Right forelimb (tissue), 1 donor: ENCODE measurements at places on chromosomes 3 and 15.

DNA sequence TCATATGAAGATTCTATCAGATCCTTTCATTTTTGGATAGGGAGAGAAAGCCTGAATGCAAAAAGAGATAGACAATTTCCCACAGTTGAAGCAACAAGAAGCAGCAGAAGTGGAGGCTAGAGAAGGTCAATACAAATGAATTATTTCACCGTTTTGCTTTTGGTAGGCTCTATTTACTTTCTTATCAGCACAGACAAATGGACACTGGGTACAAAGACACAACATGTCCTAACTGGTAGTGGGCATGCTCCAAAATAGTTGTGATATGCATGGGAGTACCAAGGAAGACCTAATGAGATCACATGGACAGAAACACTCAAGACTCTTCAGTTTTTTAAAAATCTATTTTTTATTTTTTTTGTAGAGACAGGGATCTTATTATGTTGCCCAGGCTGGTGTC lies 99.4 kb downstream of the XRN1 start:
- no peak for DNase-seq

- DNase-seq = no peak
Measured at GRCh38 chr3:79461129-79461792, 306.5 kb downstream of the ROBO1 start.

GRCh38 chr3:38587548-38588131 lies 61.8 kb downstream of the SCN5A start:
- DNase-seq = peak; percentile 38

DNA sequence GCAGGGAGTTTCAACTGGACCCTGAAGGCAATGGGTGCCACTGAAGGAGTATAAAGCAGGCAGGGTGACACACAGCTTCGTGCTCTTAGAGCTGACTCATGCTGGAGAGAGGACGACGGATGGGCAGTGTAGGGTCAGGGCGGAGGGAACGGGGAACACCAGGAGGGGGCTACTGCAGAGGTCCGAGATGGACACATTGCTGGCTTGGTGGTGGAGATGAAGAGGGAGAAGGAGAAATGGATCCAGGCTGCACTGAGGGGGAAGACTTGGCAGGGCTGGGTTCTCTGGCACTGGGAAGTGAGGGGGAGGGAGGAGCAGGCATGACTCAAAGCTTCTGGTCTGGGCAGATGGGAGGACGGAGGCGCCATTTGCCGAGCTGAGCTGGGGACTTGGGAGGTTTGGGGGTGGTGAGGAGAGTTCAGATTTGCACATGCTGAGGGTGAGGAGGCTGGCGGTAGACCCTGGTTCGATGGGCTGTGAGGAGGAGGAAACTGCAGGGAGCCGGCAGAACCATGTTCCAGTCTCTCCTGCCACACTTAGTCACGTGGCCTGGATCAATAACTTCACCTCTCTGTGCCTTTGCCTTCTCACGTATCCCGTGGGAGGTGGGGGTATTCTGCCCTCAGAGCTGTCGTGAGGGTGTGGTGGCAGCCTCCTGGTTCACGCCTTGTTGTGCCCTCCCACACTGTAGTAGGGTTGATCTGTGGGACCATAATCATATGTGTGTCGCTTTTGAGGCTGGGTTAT lies 4.6 kb upstream of the KCTD6 start:
- DNase-seq = no peak

DNA sequence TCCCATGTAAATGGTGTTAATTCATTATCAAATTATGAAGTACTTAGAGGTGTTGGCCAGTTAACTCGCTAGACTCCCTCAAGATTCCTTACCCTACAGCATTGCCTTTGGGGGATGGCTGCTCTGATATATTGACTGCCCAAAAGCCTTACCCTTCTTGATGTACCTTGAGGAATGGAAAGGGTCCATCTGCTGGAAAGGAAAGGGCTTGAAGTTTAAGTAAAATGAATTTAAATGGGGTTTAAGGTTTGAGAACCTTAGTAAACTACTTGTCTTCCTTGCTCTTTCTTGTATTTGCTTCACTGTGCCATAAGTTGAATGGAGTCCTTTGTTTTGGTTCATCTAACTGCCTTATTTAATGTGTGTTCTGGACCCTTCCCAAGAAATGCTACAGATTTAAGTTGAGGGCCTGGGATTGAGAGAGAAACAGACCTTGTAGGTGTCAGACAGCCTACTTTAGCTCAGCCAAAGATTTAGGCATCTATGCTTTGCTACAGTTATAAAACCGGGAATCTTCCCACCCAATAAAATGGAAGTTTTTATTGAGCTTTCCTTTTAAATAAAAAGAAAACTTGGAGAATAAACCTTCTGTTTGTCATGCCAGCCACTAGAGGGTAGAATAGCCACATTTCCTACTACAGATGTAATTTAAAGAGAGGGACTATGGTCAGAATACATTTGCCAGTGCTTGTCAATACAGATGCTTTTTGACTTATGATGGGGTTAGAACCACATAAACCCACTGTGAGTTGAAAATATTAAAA lies 25.3 kb downstream of the CMSS1 start:
- DNase-seq = no peak

DNA sequence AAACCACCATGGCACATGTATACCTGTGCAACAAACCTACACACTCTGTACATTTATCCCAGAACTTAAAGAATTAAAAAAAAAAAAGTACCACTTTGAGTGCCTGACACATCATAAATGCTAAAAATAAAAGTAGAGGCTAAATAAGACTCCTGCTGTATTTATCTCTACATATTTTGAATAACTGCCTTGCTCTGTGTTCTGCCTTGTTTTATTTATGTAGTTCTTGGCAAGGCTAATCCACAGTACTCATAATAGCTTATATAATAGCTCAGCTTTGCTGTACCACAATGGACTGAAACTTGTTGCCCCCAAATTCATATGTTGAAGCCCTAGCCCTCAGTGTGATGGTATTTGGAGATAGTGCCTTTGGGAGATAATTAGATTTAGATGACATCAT lies 95.4 kb upstream of the ADAMTS9 start:
- DNase-seq = no peak

GRCh38 chr3:49461443-49462171 lies 8.5 kb upstream of the DAG1 start:
- DNase-seq = no peak

DNA sequence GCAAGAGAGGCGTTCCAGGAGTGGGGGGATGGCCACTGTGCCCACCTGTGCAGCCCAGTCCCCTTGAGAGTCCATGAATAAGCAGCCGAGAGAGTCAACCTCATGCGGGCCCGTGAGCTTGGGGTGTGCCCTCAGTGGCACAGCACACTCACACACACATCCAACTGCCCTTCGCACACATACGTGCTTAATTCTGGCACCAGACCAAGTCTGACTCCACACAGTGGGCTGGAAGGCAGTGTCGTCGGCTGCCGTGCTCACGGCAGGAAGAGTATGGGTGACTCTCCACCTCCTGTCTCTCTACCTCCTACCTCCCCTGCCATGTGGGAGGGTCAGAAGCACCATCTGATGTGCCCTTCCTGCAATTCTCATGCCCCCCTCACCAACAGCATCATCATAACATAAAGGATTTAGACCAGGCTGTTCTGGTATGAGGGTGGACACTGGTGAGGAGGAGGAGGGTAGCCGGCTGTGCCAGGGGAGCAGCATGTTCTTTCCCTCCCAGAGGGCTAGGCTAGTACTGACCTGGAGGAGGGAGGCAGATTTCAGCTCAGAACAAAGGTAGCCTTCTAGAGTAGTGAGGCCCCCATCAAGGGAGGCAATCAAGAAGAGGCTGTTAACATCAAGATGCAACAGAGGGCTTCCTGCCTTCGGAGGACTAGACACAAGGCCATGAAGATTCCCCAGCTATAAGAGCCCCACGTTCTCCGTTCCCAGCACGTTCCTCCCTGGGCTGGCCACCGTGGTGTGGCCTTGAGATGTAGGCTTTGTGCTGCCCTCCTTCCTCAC lies 5.3 kb upstream of the STRA6 start:
- no peak for DNase-seq

DNA sequence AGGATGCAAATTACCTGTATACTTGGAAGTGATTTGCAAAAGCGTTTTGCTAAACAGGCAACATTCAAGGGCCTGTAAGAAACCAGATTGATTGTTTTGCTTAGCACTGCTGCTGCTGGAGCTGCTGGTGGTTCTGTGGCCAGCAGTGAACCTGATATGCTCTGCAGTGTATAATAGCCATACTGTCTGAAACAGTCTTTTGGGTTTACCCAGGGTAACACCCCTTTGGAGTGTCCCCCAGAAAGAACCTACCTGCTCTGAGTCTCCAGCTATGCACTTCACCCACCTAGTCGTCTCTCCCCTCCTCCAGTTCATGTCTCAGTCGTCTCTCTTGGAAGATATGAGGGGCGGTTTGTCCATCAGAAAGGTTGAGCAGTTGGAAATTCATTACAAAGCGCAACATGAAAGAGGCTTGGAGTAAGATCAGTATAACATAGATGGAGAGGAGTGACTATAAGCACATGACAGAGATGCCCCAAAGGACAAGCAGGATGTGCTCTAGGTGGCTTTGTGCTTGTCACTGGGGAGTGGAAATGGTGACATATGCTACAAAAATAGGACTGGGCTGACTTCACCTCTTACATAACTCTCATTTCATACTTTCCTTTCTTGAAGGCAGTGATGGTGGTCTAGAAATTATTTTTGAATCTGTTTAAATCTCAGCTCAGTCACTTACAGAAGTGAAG lies 3.8 kb downstream of the MKRN2 start:
- no peak for DNase-seq

DNA sequence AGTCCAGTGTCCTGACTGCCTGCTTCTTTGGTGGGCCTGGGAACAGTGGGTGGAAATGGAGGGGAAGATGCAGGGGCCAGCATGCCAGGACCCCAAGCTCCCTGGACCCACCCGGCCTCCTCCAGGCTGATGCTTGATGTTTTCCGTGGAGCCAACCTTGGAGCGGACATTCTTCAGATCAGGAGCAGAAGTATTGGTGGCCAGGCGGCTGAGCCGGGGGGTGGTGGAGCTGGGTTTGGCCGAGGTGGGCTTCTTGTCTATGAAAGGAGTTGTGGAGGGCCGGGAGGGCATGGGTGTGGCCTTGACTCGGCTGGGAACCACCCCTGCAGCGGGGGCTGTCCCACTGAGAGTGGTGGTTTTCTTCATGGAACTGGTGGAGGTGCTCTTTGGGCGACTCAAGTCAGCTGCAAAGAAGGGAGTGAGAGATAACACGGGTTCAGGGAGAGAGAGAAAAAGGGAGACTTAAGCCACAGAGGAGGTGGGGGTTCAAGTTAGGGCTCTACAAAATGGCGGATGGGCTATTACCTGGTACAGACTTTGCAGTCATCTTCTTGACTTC lies 67.8 kb downstream of the DHX30 start:
- no peak for DNase-seq

DNA sequence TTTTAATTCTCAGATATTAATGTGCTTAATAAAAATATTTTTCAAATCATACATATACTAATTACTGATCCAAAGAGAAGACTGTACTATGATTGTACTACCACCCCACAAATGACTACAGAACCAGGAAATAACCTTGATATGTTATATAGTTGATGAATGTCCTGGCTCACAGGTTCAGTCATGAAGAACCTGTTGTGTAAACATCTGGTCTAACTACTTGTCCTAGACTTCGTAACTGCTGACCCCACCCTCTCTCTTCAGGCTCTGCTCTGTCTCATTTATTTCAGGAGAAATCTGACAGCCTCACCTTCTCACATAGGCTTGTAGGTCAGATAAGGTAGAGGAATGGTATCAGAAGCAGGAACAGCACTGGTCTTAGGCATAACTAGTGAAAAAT lies 14.7 kb upstream of the CSTA start:
- no peak for DNase-seq

DNA sequence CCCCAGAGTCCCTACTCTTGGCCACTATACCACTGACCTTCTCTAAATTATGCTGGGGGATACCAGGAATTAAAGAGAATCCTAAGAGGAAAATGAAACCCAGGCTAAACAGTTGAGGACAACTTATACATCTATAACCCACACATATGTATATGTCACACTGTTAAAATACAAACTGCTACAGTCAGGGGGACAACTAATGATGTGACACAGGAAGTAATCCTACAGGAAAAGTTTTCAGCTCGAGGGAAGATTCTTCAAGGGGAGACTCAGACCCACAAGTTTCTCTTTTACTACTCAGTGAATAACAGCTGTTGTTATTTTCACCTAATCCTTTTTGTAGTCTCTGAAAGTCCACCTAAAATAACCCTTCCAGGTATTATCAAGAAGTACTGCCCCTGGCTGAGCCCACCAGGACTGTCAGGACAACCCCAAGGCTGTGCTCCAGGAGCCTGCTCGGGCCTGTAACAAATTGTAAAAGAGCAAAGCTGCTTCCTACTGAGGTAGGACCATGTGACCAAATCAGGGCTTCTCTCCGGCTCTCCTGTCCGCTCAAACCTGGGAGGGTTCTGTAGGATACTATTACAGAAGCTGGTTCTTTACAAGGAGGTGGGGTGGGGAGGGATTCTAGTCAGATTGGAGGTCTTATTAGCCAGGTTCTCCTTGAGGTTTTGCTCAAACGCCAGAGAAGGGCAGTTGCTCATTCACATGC lies 91.6 kb downstream of the SRGAP3 start:
- no peak for DNase-seq

GRCh38 chr3:78872195-78872594 lies 895.6 kb downstream of the ROBO1 start:
- no peak for DNase-seq

DNA sequence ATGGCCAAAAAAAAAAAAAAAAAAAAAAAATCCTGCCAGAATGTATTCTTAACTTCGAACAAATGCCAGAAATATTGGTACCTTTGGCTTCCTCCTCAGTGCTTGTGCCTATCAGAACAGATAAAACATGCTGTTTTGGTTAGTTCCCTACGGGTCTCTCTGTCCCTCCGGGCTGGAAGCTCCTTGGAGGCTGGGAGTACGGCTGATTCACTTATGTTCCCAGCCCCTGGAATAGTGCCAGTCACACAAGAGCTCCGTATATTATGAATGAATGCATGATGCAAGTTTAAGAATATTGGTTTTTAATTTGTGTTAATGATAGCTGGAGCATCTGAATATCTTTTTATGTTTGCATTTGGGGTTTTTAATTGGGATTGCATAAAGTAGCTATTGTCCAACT lies 44.0 kb downstream of the NR2F2 start:
- no peak for DNase-seq

- DNase-seq = no peak
Measured at GRCh38 chr3:138899351-138899991, 47.5 kb downstream of the FOXL2 start.
